ENCODE measurements at places on chromosomes 4 and X.

DNA sequence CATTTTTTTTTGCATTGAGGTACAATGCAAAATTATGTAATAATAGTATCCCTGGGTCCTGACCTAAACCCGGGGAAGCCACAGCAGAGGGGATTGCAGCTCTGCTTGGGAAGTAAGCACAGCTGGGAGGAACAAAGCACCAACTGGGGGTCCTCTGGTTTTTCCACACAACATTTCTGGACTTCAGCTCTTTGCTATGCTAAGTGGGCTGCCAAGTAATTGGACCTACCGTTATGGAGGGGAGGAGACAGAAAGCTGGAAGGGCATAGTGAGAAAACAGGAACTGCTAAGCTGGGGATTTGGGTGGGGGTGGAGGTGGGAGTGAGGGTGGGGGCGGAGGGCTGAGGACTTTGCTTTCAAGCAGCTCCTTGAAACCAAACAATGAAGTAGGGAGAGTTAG is 183.3 kb downstream of the ZIC3 start:
- no peak for DNase-seq

- no peak for DNase-seq
Observed at GRCh38 chrX:147803948-147804347, 107.8 kb upstream of the FMR1 start.

GRCh38 chr4:56410247-56411062 is 23.2 kb upstream of the AASDH start:
- DNase-seq, result no peak

- DNase-seq, result no peak
Observed at GRCh38 chr4:76060506-76060905, 14.0 kb upstream of the ART3 start.

All from activated CD8-positive, alpha-beta memory T cell treated with anti-CD3 and anti-CD28 coated beads for 1 hour (primary cell).